Activated CD4-positive, alpha-beta T cell treated with anti-CD3 and anti-CD28 coated beads for 36 hours (primary cell): ENCODE measurements at places on chromosomes 2 and 18. TPM values are rescaled to one million over a fixed set of nuclear protein-coding genes. Genes with fewer than 3 reads are reported as not detected.
A peak's percentile ranks its signal among the peaks of the same experiment; 100 is the strongest.

- no peaks in the 10 kb centered on the region for H3K36me3 ChIP-seq
- H3K27me3 ChIP-seq: no peaks in the 10 kb centered on the region
- no peak overlapping the region for H3K27ac ChIP-seq
- H3K4me1 ChIP-seq: no peaks in the 10 kb centered on the region
- H3K4me3 ChIP-seq: no peak overlapping the region
Observed at GRCh38 chr2:62296832-62297623, 101.1 kb downstream of the B3GNT2 start.

- H3K27ac ChIP-seq: no peak overlapping the region
- H3K4me3 ChIP-seq: no peak overlapping the region
- H3K36me3 ChIP-seq: no peaks in the 10 kb centered on the region
- no peaks in the 10 kb centered on the region for H3K27me3 ChIP-seq
- no peak for DNase-seq
Observed at GRCh38 chr2:81084101-81084500, 779.5 kb upstream of the LRRTM1 start.

DNA sequence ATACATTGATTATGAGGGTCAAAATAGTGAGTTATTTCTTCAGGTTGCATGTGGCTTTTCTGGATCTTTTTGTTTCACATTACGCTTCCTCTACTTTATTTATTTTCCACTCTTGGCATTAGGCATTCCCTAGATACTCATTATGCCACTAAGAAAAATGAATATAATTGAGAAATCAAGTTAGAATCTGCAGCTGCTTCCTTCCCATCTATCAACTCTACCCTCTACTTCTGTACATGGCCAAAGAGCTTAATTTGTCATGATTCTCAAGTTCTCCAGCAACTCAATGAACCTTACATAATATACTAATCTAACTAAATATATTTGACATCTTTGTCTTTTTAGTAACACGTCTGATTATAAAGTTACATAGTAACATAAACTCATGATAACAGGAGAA, 598.1 kb upstream of the LRRTM4 start:
- no peaks in the 10 kb centered on the region for H3K36me3 ChIP-seq
- no peaks in the 10 kb centered on the region for H3K4me1 ChIP-seq
- H3K4me3 ChIP-seq: no peak overlapping the region
- DNase-seq: no peak

DNA sequence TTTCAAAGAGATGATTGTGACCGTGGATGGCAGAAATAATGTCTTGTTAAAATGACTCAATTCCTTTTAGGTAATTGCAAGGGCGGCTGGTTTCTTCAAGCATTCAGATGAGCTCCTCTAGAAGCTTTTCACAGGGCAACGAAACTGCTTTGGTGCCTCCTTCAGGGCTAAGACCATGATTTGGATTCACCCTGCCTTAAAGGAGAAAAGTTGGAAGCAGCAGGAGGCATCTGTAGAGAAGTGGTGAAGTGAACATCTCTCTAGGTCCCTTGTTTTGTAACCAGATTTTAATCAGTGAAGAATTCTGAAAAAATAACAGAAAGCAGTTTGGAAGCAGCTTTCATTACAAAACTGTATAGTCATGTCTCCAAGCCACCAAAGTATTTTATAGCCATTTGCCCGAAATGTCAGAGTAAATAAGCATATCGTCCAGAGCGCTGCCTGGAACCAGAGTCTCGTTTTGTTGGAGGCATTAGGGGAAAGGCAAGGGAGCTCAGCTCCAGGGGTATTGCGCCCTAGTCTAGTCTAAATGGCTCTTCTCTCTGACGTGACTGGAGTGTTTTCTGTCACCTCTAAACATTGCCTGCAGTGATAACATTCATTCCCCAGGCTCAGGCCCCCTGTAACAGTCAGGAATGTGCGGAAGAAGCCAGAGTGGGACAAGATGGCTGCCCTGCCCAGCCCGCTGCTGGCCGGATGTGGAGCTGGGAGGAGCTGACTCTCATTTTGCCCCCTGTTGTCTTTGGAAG, 57.8 kb upstream of the ITGB6 start:
- H3K27me3 ChIP-seq: no peaks in the 10 kb centered on the region
- H3K4me3 ChIP-seq: no peak overlapping the region
- no peaks in the 10 kb centered on the region for H3K36me3 ChIP-seq

- H3K4me1 ChIP-seq: peaks cover 6% of the 10 kb centered on the region
- peaks cover 26% of the 10 kb centered on the region for H3K27me3 ChIP-seq
- no peaks in the 10 kb centered on the region for H3K36me3 ChIP-seq
Observed at GRCh38 chr2:38533180-38533579, 69.5 kb downstream of the HNRNPLL start.

- H3K27ac ChIP-seq: no peak overlapping the region
- H3K27me3 ChIP-seq: no peaks in the 10 kb centered on the region
- H3K4me1 ChIP-seq: no peaks in the 10 kb centered on the region
- H3K36me3 ChIP-seq: peaks cover 10% of the 10 kb centered on the region
- no peak for DNase-seq
Observed at GRCh38 chr2:203438528-203438927, 96.6 kb downstream of the RAPH1 start.

PCARE gene
- not detected for total RNA-seq

- no peaks in the 10 kb centered on the region for H3K4me1 ChIP-seq
- no peak overlapping the region for H3K4me3 ChIP-seq
- no peak overlapping the region for H3K27ac ChIP-seq
- H3K36me3 ChIP-seq: no peaks in the 10 kb centered on the region
- DNase-seq: no peak
Observed at GRCh38 chr2:240214790-240215675, 74.6 kb upstream of the OTOS start.

DNA sequence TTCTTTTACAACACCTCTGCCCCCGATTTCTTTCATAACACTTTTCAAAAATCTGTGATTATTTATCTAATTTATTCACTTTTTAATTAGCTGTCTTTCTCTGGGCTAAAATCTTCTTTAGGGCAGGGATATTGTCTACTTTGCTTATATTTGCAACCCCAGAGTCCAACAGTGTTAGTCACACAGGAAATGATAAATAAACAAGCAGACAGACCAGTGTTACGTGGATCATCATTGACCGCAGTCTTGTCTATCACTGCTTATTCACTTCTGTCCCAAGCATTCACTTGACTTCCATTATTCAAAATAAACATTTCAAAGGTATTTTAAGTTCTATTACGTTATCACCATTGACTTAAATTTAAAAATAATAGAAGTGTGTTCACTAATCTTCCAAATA, 237.6 kb upstream of the UBE2E3 start:
- H3K4me1 ChIP-seq: no peaks in the 10 kb centered on the region
- no peak overlapping the region for H3K27ac ChIP-seq
- no peak overlapping the region for H3K4me3 ChIP-seq
- DNase-seq: no peak

DNA sequence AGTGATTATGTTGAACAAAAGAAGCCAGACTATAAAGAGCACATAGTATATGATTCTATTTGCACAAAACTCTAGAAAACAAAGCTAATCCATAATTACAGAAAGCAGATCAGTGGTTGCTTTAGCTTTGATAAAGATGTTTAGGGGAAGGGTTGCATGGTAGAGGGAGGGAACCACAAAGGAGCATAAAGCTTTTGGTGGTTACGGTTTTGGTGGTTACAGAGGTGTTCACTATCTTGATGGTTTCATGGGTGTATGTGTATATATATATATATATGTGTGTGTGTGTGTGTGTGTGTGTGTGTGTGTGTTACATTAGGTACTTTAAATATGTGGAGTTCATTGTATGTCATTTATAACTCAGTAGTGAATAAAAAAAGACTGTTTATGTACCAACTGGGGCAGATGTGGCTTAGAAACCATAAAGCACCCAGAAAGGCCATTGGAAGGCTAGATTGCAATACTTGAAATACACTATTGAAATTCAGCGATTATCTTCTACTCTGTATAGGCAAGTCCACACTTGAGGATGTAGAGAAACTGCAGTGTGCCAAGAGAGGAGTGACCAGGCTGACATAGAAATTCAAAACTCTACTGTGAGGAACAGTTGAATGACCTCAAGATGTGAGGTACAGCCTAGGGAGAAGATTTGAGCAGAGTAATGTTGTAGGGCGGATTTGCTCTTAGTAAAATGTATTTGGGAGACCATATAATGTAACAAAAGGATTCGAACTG, 60.6 kb downstream of the CAB39 start:
- peak overlapping the region; percentile 20 for H3K27ac ChIP-seq
- H3K4me1 ChIP-seq: peaks cover 93% of the 10 kb centered on the region
- no peak for DNase-seq
- H3K27me3 ChIP-seq: no peaks in the 10 kb centered on the region

- peaks cover 36% of the 10 kb centered on the region for H3K36me3 ChIP-seq
- H3K27ac ChIP-seq: no peak overlapping the region
- DNase-seq: no peak
- H3K27me3 ChIP-seq: no peaks in the 10 kb centered on the region
Observed at GRCh38 chr18:21632393-21632792, 20.3 kb downstream of the SNRPD1 start.

GRCh38 chr18:66838340-66838987, 234.6 kb upstream of the CDH19 start:
- no peaks in the 10 kb centered on the region for H3K4me1 ChIP-seq
- no peak overlapping the region for H3K4me3 ChIP-seq
- no peaks in the 10 kb centered on the region for H3K27me3 ChIP-seq
- DNase-seq: no peak
